ENCODE measurements at places on chromosomes 4 and X.

DNA sequence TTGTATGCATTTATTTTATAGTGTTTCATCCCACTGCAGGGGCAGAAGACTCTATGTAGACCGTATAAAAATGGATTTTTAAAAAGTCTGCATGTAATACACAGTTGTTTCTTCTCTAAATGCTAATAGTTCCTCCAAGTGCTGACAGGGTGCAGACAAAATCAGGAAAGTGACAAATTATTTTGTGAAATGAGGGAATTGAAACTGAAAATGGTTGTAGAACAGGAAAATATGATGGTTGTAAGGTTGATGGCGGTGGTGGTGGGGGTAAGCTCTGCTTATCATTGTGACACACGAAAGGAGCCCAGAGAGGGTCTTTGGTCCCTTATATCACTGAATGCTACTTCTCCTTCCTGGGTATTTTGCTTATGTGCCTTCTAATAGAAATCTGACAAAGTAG, 4.3 kb downstream of the IL15 start:
- no peak for DNase-seq

DNA sequence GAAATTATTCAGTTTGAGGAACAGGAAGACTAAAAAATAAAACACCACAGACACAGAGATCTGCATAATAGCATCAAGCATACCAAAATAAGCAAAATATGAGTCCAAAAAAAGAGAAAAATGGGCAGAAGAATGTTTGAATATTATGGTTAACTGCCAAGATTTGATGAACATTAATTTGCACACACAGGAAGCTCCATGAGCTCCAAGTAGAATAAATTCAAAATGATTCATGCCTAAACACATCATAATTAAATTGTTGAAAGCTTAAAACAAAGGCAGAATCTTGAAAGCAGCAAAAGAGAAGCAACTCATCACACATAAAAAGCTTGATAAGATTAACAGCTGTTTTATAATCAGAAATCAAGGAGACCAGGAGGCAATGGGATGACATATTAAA, 156.6 kb upstream of the ARSJ start:
- DNase-seq = no peak

- DNase-seq = no peak
These were observed 710.7 kb upstream of the SLIT2 start for GRCh38 chr4:19540859-19541540.

- no peak for DNase-seq
These were observed 80.4 kb downstream of the NDST3 start for GRCh38 chr4:118114720-118115119.

GRCh38 chr4:55398461-55398860, 2.7 kb downstream of the TMEM165 start:
- no peak for DNase-seq

GRCh38 chr4:1232661-1233621, 16.0 kb downstream of the CTBP1 start:
- no peak for DNase-seq

Measured in T1000 (cell line).